HT-29 (cell line): ENCODE measurements at places on chromosomes 6 and 20.

- DNase-seq, result no peak
These were observed 32.8 kb upstream of the SIRPB2 start for GRCh38 chr20:1524004-1524403.

- DNase-seq, result peak; percentile 18
These were observed 464.4 kb upstream of the CHD6 start for GRCh38 chr20:42082611-42083010.

DNA sequence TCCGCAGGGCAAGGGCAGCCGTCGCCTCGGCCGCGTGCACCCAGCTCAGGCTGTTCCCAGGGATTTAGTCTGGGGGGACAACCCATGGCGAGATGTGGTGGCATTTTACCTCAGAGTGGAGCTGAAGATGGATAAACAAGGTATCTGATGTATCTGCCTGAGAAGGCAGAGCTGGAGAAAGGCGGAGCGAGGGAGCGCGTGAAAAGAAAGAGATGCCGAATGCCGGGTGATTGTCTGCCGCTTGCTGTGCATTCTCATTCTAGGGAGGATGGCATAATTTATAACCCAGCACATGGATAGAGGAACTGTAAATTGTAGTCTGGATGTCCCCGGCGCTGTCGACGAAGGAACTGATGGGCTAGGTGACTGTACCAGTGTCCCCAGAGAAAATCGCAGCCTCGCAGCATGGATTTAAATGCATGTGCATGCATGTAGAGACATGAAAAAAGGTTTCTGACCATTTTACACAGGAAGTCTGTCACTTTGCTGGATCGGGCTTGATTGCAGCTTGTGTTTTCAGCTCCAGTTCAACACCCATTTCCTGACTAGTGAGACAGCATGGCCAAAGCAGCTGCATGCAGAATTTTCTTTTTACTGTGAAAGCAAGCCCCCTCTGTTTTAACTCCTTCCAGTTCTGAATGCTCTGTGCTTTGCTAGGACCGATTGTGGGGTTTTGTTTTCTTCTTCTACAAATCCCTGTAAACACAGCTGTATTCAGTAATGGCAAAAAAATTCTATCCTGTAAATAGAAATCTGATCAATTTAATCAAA is 149.7 kb downstream of the PRL start:
- no peak for DNase-seq

DNA sequence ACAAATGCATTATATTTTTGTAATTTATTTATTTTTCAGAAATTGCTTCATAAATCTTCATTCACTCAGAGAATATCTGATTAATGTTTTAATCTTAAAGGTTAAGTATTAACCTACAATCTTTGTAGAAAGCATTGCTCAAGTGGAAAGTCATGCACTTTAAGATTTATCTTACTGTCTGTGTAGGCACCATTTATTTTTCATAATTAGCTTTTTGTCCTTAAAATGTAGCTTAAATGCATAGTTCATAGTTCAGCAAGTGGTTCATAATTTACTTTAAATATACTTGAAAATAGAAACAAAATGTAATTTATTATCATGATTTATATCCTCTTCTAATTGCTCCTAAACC is 397.3 kb downstream of the LAMA2 start:
- no peak for DNase-seq

DNA sequence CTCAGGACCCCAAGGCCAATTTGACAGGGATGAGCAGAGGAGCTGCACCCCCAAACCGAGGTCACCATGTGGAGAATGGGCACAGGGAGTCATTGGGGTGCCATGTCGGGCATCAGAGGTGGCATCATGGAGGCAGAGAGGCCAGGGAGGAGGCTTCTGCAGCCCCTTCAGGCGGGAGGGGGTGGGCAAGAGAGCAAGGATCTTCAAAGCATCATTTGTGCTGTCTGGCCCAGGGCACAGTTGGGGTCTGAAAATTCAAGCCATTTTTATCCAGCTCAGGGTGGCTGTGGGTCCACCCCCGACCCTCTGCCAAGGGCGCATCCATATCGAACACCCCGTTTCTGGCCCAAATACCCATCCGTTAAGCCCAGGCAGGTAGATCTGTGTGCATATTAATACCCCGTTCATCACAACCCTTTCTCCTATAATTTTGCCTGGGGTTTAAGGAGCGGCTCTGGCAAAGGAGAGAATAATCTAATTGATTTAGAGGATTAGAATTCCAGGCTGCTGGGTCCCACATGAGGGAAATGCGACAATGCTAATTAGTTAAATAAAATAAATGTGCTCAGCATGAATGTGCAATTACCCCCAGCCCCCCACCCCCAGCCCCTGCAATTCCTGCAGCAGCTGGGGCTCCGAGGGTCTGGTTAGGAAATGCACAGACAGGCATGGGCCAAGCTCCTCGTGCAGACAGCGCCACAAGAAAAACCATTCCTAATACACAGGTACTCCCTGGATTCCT is 31.9 kb downstream of the VSTM2L start:
- DNase-seq, result no peak

GRCh38 chr6:110944681-110945151 is 13.8 kb upstream of the GTF3C6 start:
- peak; percentile 25 for DNase-seq

DNA sequence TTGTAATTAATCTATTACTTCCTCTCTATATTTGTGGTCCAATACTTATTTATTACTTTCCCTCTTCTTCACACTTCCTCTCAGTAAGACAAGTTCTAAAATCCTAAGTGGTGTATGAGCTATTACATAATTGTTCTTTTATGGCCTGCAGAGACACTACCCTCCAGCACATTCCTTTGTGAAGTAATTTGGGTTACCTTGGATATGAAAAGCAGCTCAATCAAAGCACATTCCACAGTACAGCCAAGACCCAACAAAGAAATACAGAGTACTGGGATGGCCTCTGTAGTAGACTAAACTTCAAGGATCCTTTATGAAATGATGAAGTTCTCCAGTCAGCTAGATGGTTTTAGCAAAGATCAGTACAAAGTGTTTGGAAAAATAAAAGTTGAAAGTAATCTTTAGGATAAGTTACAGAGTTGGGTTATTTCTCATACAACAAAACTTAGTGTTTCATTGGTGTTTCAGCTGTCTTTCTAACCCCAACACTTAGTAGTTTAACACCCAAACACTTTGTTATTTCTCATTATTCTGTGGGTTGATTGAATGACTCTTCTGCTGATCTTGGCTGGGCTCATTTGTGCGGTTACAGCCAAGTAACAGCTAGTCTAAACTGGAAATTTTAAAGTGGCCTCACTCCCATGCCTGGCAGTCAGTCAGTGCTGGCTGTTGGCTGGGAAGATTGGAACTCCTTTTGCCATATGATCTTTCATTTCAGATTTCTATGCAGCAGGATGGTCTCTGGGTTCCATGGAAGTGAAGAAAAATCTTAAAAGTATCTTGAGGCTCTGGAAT is 161.5 kb upstream of the POU3F2 start:
- DNase-seq, result no peak

DNA sequence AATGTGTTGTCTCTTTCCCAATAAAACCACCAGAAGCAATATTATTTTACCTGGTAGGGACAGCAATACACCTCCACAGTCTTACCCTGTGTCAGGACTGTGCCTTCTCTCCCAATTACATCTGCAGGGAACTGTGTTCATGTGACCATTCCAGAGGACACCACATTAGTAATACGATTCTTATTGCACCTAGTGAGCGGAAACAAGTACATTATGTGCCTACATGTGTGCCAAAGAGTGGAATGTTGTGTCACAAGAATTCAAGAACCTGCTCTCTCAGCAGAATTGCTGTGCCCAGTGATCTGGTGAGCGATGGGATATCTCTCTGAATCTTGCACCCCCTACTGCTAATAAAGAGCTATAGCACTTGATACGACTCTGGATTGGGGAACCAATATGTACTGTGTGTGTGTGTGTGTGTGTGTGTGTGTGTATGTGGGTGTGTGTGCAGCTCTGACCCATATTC is 57.4 kb upstream of the FOXC1 start:
- peak; percentile 42 for DNase-seq

GRCh38 chr6:106135911-106136571 is 49.9 kb downstream of the PRDM1 start:
- DNase-seq, result no peak

GRCh38 chr6:14924126-14925024 is 321.5 kb upstream of the JARID2 start:
- no peak for DNase-seq

GRCh38 chr6:36684447-36684812 is 5.9 kb downstream of the CDKN1A start:
- no peak for DNase-seq

DNA sequence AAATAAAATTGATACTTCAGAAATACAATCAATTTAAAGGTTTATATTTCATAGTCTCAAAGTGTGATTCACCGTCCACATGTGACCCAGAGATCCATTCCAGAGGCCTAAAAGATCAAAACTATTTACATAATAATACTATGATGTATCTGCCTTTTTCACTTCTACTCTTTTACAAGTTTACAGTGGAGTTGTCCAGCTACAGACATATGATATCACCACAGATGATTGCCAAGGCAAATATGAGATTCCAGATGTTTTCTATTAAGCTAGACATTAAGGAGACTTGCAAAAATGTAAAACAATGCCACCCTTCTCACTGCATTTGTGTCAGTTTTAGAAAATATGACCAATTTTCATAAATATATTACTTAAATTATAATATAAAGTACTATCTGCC is 443.7 kb downstream of the GJA1 start:
- no peak for DNase-seq
